Activated naive CD8-positive, alpha-beta T cell treated with anti-CD3 and anti-CD28 coated beads, Interleukin-2, amount 50 U/mL, for 24 hours (primary cell): ENCODE measurements at places on chromosomes 11 and 22.

DNA sequence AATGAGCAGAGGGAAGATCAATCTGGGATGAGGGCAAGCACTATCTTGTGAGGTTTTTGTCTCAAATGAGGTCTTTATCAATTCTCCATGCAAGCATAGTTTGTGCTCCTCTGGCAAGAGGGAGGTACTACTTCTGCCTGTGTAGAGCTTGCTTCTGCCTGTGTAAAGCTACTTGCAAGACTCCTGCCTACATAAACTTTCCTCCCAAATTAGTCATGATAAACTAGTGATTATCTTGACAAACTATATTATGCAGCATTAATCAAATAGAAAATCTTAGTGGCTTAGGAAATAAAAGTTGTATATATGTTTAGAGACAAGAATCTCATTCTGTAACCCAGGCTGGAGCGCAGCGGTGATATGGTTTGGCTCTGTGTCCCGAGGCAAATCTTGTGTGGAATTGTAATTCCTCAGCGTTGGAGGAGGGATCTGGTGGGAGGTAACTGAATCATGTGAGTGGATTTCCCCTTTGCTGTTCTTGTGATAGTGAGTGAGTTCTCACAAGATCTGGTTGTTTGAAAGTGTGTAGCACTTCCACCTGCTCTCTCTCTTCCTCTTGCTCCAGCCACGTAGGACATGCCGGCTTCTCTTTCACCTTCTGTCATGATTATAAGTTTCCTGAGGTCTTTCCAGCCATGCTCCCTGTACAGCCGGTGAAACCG lies 8.0 kb upstream of the MMP10 start:
- H3K36me3 ChIP-seq: no peaks in the 10 kb centered on the region
- no peaks in the 10 kb centered on the region for H3K4me1 ChIP-seq
- H3K27me3 ChIP-seq: no peaks in the 10 kb centered on the region
- no peak for DNase-seq
- no peak overlapping the region for H3K27ac ChIP-seq

DNA sequence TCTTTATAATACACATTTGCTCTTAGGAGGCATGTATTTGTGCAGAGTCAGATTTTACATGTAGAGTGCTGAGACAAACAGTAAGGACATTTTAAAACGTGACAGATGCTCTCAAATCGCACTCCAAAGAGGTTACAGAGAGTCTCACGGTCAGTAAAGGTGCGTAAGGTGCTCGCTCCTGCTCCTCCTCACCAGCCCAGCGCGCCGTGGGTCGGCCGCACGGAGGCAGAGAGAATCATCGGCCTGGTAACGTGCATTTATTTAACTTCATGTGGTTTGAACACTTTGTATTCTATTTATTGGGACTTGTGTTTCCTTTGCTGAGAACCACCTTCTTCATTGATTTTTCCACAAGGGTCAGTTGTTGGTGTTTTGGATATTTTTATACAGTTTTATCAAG lies 900.1 kb downstream of the BRD1 start:
- no peak overlapping the region for H3K4me3 ChIP-seq
- H3K36me3 ChIP-seq: no peaks in the 10 kb centered on the region
- peaks cover 32% of the 10 kb centered on the region for H3K27me3 ChIP-seq
- no peaks in the 10 kb centered on the region for H3K4me1 ChIP-seq
- no peak overlapping the region for H3K27ac ChIP-seq

- no peaks in the 10 kb centered on the region for H3K36me3 ChIP-seq
- H3K27me3 ChIP-seq: no peaks in the 10 kb centered on the region
- H3K4me3 ChIP-seq: peak overlapping the region; percentile 89
- H3K27ac ChIP-seq: peak overlapping the region; percentile 92
These were observed 576 bp upstream of the SC5D start for GRCh38 chr11:121291896-121292494.

DNA sequence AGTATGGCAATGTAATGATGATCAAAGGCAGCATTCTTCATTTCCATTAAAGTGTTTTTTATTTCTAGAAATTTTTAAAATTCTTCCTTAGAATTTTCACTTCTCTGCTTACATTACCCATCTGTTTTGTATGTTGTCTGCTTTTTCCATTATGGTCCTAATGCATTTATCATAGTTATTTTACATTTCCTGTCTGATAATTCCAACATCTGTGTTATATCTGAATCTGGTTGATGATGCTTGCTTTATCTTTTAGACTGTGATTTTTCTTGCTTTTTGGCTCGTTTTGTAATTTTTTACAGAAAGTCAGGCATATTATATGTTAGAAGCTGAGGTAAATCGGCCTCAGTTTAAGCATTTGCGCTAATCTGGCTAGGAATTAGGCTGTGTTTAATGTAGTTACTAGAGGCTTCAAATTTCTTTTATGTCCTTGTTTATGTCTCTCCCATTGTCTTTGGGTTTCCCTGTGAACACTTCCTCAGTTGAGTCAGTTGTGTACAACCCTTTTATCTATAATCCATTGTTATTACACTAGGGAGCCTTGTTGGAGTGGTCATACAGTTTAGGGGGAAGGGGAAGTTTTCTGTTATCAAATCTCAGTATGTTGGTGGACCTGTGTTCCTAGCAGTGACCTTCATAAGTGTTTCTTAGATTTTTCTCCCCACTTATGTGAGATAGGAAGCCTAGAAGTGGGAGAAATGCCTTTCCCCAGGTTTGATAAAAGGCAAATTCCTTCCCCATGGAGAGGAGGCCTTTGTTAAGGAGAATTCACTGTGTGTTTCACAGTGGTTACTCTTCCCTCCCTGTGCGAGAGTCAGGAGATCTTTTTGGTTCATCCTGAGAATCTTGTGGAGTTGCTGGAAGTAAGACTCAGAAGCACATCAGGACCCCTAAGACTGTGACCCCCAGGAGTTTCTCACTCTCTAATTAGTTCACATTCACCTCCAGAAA lies 437.5 kb downstream of the INSC start:
- no peaks in the 10 kb centered on the region for H3K36me3 ChIP-seq
- no peak for DNase-seq
- H3K4me3 ChIP-seq: no peak overlapping the region
- H3K4me1 ChIP-seq: no peaks in the 10 kb centered on the region
- no peak overlapping the region for H3K27ac ChIP-seq
- peaks cover 6% of the 10 kb centered on the region for H3K27me3 ChIP-seq

DNA sequence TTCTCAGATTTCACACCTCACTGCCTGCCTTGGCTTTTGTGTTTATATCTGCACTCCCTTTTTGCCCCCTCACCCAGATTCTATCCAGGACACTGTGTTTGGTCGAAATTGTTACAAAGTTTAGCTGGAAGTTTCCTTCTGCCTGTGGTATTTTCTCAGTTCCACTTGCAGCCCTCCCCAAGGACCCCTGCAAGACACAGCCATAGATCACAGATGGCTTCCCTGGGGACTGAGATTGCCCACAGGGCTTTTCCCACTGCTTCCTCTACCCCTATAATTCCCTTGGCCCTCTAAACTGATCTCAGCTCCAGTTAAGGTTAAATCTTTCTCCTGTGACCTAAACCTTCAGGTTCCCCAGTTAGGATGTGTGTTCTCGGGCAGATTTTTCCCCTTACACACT lies 146.1 kb upstream of the C11orf87 start:
- no peaks in the 10 kb centered on the region for H3K27me3 ChIP-seq
- H3K4me3 ChIP-seq: no peak overlapping the region
- DNase-seq: no peak
- H3K36me3 ChIP-seq: no peaks in the 10 kb centered on the region

DNA sequence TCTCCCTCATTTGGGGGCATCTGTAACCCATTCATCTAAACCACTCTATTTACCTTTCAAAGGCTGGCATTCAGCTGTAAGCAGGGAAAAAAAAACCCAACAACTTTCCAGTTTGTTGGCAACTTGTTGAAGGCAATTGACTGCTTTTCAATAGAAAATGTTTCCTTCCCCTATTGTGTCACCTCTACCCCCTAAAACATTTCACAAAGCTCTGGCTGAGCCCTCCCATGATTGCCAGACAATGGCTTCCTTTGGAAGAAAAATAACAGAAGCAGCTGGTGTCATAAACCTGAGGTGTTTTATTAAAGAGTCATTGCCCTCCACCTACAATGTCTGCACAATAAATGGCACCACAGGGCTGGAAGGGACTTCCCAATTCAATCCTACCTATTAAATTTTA lies 22.1 kb upstream of the PSMA1 start:
- no peak overlapping the region for H3K27ac ChIP-seq
- H3K27me3 ChIP-seq: no peaks in the 10 kb centered on the region
- DNase-seq: no peak
- peaks cover 5% of the 10 kb centered on the region for H3K36me3 ChIP-seq
- no peak overlapping the region for H3K4me3 ChIP-seq
